Posterior vena cava (tissue), 2 donors: ENCODE measurements at places on chromosomes 1 and 21. TPM values are rescaled to one million over a fixed set of nuclear protein-coding genes. Genes with fewer than 3 reads are reported as not detected.
A peak's percentile ranks its signal among the peaks of the same experiment; 100 is the strongest.

PCNX2 gene
- total RNA-seq: 12.9 TPM

- DNase-seq: no peak
Observed at GRCh38 chr1:99277066-99277465, 12.8 kb downstream of the PLPPR4 start.

SMYD3 gene
- total RNA-seq: 16.7 TPM

DNA sequence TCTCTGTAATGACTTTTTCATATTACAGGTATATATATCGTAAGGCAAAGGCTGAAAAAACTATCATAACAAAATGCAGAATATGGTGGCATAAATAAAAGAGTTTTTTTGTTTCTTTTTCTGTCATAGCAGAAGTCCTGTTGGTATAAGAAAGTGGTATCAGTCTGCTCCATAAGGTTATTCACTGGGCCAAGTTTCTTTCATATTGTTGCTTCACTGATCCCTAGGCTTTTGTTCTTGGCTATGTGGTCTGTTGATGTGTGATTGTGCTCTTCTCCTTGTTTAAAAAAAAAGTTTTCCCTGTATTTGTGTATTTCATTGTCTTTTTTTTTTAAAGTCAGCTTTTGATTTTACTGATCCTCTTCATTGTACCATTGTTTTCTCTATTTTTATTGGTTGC lies 26.0 kb downstream of the PTBP2 start:
- no peak for DNase-seq

DNA sequence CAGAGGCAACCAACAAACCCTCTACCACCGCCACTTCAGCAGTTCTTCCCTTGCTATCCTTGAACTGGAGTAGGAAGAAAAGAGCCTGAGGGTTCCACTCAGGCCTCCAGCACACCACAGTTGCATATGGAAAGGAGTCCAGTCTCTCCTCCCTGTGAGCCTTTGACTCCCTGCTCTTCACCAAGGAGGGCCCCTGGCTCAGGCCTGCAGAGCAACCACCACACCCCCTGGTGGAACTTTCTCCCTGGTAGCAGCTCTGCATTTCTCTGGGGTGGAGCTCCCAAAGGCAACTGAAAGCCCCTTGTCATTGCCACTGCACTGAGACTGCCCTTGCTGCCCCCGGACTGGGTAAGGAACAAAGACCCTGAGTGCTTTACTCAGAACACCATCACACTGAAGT lies 1021.5 kb upstream of the ADGRL2 start:
- no peak for DNase-seq

GBP5 gene
- 1.6 TPM for total RNA-seq

GRCh38 chr1:6630027-6630426 lies 5.4 kb downstream of the THAP3 start:
- DNase-seq: no peak

DNA sequence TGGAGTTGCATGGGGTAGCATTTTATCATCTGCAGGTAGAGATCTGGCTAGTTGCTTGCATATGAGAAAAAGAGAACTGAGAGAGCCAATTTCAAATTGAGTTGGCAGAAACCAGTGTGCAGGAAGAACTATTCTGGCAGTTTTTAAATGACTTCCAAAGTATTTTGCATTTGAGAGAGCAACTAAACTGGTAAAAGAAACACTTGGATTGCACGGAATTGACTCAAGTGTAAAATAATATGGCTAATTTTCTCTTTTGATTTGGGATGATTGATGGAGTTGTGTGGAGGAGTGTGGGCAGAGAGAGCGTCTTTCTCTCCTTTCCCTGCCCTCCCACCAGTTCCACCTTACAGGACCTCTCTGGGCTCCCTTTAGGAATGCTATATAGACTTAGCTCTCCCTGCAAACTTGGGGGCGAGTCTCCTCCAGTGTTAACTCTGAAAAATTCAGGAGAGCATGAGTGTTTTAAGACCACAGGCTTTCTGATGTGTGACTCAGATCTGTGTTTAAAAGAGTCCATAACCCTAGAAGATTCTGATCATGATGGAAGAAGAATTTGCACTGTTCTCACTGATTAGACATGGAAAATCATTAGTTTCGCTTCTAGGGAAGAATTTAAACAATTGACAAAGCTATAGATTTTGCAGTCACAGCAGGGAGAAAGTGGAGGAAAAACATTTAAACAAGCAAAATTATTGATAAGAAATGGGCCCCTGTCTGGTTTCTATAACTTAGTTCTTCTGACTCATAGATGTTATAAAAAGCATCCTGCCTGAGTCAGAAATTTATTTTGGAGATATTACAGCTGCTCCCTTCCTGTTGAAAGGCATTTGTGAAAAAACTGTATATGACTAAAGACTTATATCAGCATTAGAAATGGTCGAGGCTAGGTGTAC lies 24.9 kb upstream of the CTBS start:
- DNase-seq: no peak

GRCh38 chr1:93416183-93416582 lies 31.7 kb upstream of the FNBP1L start:
- DNase-seq: no peak

- DNase-seq: no peak
Observed at GRCh38 chr1:21608798-21609197, 60.4 kb downstream of the RAP1GAP start.

LGR6 gene
- total RNA-seq: 0.28 TPM

DNA sequence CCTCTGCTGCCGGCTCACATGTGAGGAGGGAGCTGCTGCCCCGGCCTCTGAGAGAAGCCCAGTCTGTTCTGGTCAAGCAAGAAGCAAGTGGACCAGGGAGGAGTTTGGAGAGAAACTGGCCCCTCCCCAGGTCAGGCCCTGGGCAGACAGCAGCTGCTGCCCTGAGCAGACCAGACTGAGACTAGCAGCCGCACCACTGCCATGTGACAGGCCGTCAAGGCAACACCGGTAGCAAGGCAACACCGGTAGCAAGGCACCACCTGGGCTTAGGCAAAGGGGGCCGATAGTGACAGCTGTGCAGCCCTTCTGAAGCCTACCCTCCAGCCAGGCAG lies 50.3 kb downstream of the ARHGEF16 start:
- no peak for DNase-seq

DNA sequence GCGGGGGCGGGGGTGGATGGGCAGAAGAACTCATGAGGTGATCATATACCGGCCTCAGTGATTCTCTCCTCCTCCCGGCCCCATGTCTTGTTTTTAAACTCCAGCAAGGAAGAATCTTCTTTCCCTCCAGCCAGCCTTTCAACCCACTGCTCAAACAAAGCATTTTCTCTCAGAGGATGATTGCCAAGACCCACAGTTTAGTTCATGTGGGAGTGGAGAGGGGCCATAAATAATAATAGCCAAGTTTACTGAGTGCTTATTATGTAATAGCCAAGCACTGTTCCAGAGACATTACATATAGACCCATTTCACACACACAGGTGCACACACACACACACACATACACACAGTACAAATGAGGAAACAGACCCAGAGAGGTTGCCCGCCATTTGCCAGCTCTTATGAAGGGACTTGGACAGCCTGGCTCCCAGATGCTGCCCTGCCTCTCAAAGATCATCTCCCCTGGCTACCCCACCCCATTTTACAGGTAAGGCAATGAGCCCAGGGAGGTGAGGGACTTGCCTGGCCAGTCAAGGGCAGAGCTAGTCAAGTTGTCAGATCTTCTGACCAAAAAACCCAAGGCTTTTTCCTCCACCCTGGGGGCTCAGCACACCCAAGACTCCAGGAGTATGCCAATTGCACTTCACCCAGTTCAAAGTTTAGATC lies 18.0 kb upstream of the BCAR3 start:
- peak; percentile 47 for DNase-seq

GRCh38 chr1:156014829-156015228 lies 5.9 kb downstream of the SSR2 start:
- DNase-seq: no peak

DNA sequence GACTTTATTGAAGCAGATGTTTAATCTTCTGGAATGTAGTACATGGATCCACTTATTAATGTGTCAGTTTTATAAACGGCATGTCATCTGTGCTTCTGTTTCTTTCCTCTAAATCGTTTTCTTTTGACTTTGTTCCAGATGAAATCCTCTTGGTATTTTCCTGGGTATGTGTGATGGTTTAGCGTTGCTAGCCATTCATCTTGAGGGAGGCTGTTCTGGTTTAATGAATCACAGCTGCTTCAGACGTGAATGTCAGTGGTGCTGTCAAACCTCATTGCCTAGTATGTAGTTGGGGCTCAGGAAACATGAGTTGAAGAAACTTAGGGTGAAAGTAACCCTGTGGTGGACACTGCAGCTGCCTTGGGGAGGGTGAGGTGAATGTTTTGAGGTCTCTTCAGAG lies 33.2 kb downstream of the KCNK1 start:
- no peak for DNase-seq

DNA sequence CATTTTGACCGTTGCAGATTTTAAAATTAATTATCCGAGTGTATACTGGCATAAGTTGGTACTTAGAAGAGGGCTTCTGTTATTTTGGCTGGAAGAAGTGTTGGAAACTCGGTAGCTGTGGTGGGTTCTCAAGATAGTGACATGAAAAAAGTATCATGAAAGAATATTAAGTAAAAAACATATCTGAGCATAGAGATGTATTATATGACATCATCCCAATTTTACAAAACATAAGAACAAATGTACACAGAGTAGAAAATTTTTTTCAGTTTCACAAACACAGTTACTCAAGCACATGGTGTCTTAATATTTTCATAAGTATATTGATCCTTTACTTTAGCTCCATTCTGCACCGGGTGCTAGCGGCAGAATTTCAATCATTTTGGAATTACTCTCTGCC lies 684 bp downstream of the IFI16 start:
- DNase-seq: no peak

DNA sequence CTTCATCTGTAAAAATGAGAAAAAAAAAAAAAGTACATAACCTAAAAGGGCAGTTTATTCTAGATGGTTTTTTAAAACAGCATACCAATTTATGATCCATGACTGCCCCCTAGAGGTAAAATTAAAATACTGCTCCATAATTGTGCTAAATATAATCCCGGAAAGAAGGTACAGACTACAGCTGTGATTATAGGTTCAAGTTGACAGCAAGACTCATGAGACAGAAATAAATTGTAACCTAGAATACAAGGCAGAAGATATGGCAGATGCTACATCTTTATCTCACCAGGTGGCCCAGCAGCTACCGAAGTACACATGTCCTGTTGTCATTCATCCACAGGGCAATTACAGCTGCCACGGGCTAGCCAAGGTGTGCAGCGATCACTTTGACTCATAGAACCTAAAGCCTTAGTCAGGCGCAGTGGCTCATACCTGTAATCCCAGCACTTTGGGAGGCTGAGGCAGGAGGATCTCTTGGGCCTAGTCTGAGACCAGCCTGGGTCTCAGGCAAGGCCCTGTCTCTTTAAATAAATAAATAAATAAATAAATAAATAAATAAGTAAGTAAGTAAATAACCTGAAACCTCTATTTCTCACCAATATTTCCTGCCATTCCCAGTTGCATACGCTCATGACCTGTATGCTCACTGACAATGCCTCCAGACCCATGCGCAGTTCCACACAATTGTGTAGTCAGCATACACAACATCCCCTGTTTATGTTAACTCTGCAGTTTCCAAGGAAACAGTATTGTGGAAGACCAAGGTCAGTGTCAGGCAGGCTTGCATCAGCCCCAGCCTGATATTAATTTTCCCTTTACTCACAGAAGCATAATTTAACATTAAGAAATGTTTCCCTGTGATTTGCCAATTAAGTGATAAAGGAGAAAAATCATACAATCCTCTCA lies 18.3 kb upstream of the PPIE start:
- DNase-seq: no peak

DNA sequence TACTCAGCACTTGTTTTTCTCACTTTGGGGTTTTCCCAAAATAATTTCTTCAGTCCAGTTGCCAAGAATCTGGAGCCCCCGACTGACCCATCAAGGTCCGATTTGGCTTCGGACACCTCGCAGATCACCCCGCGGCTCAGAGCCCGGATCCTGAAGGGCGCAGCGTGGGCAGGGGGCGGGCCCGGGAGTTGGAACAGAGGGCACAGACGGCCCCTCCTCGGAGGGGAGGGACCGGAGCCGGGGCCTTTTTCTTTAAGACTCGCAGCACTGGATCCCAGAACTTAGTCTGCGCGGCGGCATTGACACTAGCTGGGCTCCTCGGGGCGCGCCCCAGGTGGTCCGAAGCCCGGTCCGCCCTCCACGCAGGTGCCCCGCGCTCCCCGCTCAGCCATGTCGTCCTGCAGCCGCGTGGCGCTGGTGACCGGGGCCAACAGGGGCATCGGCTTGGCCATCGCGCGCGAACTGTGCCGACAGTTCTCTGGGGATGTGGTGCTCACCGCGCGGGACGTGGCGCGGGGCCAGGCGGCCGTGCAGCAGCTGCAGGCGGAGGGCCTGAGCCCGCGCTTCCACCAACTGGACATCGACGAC lies at the start of gene CBR3:
Gene CBR3, plus strand, starts transcription at position 277 of the 588 bp plus-strand sequence. Its CDS starts 114 bp downstream, at position 391.
- DNase-seq: peak; percentile 92

XCL1 gene
- total RNA-seq: not detected

ELOA gene
- 34.8 TPM for total RNA-seq

DNA sequence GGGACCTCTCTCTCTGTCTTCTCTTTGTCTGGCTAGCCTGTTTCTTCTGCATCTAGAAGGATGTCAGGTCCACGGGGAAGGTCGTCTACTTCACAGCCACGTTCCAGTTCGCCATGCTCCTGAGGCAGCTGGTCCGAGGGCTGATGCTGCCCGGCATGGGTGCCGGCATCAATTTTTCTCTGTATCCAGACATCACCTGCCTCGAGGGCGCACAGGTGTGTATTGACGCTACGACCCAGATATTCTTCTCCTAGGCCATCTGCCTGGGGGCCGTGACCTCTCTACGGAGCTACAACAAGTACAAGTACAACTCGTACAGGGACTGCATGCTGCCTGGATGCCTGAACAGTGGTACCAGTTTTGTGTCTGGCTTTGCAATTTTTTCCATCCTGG lies 841.6 kb upstream of the TMPRSS15 start:
- DNase-seq: no peak

GRCh38 chr1:181803421-181803820 lies 258.1 kb downstream of the ZNF648 start:
- DNase-seq: no peak

CCDC24 gene
- total RNA-seq: 2.5 TPM

GRCh38 chr1:80799457-80799856 lies 1001.3 kb upstream of the ADGRL2 start:
- DNase-seq: no peak

SV2A gene
- 7.5 TPM for total RNA-seq

DNA sequence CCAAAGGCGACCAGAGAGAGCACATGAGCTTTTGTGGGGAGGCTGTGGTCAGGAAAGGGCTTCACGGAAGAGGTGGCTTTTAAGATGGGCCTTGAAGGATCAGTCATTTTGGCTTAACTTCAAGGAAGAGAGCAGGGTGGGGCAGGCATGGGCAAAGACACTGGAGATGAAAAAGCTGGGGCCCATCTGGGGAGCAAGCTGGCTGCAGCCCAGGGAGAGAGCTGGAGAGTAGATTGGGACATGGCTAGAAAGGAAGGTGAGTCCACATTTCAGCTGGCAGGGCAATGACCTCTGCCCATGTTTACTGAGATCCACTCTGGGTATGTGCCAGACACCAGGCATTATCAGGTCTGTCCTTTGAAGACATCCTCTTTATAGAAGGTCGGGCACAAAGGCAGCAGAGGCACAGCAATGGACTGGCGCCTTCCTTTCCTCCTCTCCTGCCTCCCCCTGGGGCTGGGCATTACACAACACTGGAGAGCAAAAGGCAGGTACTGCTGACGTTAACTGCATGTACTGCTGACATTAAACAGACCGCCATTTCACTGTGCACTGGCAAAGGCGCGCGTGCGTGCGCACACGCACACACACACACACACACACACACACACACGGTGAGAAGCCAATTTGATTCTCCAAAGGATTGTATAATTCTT lies 2.2 kb upstream of the UBXN10 start:
- peak; percentile 64 for DNase-seq

GRCh38 chr1:213931836-213932235 lies 55.9 kb upstream of the PROX1 start:
- no peak for DNase-seq
